ENCODE measurements at places on chromosomes 11 and 22.
A peak's percentile ranks its signal among the peaks of the same experiment; 100 is the strongest.

DNA sequence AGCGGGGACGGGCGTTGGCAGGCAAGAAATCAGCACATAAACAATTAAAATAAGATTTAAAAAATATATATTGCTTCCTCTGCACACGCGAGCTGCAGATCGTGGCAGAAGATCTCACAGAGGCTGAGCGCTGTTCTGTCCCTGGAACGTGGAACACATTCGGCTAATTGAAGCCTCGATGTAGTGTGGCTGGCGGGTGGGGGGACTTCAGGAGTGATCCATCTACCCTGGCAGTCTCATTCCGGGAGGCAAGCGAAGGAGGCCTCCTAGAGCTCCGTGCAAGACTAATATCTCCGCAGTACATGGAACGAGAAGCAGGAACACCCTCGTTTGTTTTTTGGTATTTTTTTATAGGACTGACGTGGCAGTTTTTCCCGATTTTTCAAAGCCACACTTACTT lies 402.4 kb downstream of the MN1 start:
- no peak for DNase-seq

GRCh38 chr22:45014654-45015053 lies 4.8 kb upstream of the PHF21B start:
- DNase-seq, result no peak

DNA sequence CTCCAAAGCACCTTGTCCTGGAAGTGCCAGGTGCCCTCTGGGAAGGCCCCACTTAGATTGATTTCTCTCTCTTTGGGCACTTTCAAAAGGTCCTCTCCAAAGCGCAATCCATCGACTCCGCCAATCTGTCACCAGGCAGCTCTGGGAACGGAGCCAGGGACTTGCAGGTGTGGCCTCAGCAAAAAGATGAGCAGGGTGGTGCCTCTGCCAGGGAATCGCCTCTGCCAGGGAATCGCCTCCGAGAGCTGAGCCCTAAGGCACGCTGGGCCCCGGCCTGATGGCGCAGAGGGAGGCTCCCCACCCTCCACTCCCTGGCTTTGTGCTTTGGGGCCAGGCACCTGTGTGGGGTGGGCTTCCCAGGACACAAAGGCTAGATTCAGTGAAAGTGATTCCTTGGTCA lies 1391.3 kb downstream of the TBC1D22A start:
- DNase-seq, result no peak

DNA sequence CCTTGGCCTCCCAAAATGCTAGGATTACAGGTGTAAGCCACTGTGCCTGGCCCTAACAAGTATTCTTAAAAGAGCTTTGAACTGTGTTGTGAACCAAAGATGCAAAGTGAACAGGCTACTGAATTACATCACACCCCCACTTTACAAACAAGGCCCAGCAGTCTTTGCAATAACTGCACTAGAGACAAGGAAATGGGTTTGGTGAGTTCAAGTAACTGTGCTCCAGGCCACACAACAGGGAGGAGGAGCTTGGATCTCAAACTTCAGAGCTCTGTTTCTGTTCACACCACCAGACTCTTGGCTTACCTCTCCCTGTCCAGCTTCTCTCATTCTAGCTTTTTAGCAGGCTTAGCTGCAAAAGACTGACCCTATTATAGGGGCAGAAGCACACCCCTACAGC lies 30.4 kb upstream of the RASL10A start:
- no peak for DNase-seq

DNA sequence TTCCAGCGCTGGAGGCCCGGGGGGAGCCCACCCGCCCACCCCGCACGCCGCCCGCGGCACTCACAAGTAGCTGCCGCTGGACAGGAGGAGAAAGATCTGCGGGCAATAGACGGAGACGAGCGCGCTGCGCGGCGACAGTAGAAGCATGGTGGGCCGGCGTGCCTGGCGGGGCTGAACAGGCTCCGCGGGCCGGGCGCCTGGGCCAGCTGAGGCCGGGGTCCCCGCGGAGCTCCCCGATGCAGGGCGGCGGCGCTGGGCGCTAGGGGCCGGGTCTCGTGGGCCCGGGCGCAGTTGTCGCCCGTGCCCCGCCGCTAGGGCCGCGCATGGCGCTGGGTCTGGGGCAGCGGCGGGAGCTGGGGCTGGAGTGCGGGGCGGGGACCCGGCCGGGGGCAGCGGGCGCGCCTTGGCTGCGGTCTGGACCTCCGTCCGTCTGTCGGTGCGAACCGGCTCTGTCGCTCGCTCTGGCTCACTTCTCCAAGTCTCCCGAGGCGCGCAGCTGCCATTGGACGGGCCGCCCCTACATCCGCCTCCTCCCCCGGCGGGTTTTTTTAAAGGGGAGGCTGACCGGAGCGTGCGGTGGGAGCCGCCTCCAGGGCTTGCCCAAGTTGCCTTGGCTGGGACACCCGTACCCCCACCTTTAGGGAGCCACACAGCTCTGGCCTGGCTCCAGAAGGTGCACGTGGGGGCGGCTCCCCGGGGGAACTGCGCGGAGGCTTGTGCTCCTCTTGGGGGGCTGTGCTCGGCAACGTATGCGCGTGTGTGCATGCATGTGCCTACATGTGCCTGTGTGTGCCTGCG lies 4.7 kb downstream of the WNT7B start:
- no peak for DNase-seq

GRCh38 chr11:112797648-112798293 lies 163.4 kb upstream of the NCAM1 start:
- no peak for DNase-seq

- no peak for DNase-seq
These were observed 1.1 kb downstream of the APLP2 start for GRCh38 chr11:130070846-130071200.

DNA sequence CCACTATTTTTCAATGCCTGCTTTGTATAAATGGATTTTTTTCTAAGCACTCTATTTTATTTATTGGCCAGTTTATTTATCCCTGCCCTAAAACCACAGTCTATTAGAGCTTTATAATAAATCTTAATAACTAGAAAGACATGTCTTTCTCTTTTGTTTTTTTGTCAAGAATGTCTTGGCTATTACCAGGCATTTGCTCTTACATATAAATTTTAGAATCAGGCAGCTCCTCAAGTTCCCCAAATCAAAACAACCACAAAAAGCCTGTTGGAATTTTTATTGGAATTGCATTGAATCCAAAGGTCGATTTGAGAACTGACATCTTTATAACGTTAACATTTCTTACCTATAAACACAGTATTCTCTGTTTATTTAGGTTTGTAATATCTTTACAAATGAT lies 85.8 kb upstream of the SC5D start:
- DNase-seq, result no peak

DNA sequence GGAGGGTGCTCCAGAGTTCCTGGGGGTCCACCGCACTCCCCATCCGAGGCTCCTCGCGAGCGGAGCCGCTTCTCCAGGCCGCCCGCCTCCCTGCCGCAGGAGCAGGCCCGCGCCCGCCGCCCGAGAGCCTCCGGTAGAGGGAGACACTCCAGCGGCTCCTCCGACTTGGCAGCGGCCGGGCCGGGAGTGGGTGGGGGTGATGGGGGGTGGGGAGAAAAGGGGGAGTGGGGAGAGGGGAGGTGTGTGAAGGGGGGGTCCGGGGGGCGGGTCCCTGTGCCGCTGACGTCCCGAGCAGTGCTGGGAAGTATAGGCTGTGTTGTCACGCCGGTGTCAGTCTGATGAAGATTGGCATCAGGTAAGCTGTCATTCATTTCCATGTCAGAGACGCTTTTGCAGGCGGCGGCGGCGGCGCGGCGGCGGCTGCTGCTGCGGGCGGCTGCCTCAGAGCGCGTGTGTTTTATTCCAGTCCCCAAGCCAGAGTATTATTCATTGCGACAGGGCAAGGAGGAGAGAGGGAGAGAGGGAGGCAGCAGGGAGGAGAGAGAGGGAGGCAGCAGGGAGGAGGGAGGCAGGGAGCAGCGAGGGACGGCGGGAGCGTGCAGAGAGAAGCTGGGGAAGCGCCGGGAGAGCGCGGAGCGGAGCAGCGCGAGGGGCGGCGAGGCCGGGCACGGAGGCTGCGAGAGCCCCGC lies at the start of gene PKNOX2:
PKNOX2 (plus strand) TSS at position 330 of the 689 bp plus-strand sequence. CDS start 186,555 bp downstream, outside the sequence.
- DNase-seq, result peak; percentile 33

DNA sequence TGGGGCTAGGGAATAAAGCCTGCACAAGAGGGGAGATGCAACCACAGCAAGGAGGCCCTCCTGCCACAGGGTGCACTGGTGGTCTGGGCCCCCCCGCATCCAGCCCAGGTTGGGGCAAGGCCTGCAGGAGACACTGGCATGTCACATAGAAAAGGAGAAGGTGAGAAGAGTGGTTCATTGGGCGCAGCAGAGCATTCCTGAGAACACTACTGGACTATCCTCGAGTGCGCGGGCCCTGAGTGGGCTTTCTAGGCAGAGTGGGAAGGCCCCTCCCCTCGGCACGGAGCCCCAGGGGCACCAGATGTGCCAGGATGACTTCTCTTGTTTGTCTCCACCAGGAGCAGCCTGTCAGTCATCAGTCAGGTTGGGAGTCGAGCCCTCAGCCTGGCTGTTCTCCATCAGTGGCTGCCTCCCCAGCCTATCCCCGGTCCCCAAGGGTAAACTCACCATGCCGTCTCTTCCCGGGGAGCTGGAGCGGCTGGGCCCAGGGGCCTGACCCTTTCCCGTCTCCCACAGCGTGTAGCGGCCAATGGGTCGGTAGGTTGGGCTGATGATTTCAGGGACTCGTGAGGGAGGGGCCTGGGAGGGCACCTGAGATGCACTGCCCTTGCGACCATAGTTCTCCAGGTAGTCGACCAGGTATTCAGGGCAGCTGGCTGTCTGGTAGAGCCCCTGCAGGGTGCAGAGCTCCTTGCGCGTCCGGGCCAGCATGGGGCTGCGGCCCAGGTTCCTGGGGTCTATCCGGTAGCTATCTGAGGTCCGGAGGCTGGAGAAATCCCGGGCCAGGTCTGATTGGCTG lies 9.0 kb downstream of the USP2 start:
- no peak for DNase-seq

DNA sequence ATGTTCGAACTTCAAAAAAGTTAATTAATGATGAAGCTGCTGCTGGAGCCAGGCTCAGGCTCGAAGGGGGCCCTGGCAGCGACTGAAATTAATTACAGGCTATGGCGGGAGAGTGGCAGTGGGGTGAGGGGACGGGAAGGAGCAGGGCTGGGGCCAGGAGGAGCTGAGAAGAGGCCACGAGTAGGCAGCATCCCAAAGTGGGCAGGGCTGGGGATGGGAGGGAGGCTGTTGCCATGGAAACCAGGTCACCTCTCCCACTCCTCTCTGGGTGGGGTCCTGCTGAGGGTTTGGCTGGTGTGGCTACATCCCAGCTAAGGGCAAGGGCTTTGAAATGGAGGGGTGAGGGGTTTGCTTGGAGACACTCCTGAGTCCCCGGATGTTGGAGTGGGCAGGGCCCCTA lies 23.9 kb downstream of the CACNA1I start:
- DNase-seq, result no peak

GRCh38 chr11:119218141-119218878 lies 12.2 kb downstream of the CBL start:
- no peak for DNase-seq

DNA sequence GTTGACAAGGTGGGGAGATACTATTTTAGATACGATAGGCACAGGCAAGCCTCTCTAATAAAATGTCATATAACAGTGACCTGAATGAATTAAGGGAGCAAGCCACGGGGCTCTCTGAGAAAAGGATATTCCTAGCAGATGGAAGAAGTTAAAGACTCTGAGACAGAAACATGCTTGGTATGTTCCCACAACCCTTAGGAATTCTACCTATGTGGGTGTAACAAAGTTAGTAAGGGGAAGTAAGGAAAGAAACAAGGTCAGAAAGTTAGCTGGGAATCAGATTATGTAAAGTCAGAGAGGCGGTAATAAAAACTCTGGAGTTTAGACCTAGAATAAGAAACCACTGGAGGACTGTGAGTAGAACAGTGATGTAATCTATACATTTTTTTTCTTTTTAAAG lies 59.7 kb upstream of the GDPD4 start:
- no peak for DNase-seq

DNA sequence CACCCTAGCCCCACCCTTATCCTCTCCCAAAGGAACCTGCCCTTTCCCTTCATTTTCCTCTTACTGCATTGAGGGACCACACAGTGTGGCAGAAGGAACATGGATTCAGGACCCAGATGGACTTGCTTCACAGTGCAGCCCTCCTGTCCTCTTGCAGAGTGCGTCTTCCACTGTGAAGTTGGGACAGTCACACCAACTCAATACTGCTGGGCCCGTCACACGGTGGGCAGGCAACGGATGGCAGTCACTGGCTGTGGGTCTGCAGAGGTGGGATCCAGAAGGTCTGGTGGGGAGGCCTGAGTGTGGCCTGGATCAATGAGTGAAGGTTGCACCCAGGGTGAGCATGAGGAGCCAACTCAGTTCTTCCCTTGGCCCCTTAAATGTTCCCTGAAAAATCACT lies 129.9 kb upstream of the B3GAT1 start:
- no peak for DNase-seq

Data from activated naive CD4-positive, alpha-beta T cell (primary cell).